ENCODE measurements at places on chromosomes 1 and 21.
A peak's percentile ranks its signal among the peaks of the same experiment; 100 is the strongest.

DNA sequence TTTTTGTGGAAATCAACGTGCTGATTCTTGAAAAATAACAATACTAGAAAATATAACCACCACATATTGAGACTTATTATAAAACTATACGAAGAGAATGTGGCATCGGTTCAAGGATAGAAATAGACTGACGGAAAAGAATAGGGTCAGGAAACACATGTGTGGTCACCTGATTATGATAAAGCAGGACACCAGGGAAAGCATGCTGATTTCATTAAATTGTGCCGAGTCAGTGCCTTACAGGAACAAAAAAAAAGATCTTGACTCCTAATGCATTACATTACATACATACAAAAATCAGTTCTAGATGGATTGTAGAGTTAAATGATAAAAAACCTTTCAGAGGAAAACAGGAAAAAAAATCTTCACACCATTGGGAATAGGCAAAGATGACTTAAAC, 43.5 kb upstream of the SERPINC1 start:
- no peak for DNase-seq

DNA sequence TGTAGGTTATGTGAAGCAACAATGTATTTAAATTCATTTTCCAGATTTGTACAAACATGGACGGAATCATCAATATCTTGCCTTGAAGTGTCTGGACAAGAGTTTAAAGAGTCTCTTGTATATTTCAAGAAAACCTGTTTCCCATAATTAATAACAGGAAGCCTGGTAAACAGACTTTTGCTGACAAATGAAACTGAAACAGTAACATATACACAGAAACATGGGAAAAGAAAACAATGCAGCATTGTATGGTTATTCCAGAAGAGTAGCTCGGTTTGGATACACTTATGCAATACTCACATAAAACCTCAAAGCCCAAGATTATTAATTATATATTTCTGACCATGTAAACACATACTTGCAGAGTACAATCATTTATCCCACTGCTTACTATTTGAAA, 265.5 kb downstream of the PTPRC start:
- no peak for DNase-seq

DNA sequence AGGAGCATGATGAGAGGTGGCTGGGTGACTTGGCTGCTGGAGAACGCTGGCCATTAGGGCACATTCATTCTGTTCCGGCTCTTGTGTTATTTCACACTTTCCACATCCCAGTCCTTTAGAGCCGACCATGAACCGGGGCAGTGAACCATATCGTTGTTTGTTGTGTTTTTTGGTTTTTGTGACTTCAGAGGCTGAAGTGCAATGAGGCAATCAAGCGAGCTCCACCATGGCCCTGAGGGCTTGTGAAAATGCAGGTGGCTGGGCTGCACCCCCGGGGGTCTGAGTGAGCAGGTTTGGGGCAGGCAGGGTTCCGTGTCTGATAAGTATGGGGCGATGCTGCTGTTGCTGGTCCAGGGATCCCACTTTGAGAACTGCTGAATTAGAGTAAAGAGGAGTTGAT, 23.7 kb downstream of the ABCG1 start:
- DNase-seq: no peak

GRCh38 chr1:202134645-202135172, 9.8 kb downstream of the ARL8A start:
- DNase-seq: no peak

DNA sequence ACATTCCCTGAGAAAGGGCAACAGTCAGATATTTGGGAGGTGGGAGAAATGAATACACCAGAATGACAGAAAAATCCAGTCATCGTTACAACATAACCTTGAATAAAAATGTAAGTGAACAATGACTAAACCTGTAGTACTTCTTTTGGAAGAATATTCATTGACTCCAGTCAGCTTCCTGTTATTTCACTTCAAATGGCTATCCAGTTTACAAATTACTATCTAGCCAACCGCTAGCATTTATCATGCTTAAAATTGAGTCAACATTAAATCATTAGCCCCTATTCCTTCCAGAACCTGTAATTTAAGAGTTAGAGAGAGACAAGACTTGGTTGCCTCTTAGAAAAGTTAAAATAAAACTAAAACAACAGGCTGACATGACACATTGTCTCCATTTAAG, 33.6 kb downstream of the WLS start:
- DNase-seq: no peak

GRCh38 chr1:46174448-46175231, at the start of gene TSPAN1:
Gene TSPAN1, plus strand, starts transcription at chr1:46175087. Its CDS starts 6,021 bp downstream, at chr1:46181108.
- no peak for DNase-seq

GRCh38 chr1:192724670-192725069, 84.2 kb upstream of the RGS2 start:
- DNase-seq: no peak

DNA sequence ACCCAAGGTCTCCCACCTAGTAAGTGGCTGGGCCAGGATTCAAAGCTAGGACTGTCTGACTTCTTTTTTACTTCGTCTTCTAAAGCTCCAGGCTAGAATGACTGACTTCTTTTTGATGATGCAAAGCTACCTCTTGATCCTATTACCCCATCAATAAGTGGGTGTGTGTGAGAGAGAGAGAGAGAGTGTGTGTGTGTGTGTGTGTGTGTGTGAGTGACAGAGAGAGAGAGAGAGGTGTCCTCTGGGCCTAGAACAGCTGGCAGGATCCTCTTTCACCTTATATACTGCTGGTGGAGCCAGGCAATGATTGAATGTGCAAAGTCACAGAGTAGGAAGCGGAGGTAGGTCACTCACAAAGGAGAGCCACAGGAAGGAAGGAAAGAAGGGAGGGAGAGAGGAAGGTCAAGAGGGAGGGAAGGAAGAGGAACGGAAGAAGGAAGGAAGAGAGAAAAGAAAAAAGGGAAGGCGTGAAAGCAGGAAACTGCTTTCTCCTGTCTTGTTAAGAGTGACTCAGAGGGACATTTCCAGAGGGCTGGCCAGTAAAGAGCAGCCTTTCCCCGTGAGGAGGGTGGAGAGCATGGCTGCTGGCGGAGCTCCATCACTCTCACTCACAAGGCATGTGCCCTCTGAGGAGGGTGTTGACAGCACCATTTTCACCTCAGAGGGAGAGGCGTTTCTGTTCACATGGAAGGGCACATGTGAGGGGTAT, 68.9 kb downstream of the CDC7 start:
- no peak for DNase-seq

DNA sequence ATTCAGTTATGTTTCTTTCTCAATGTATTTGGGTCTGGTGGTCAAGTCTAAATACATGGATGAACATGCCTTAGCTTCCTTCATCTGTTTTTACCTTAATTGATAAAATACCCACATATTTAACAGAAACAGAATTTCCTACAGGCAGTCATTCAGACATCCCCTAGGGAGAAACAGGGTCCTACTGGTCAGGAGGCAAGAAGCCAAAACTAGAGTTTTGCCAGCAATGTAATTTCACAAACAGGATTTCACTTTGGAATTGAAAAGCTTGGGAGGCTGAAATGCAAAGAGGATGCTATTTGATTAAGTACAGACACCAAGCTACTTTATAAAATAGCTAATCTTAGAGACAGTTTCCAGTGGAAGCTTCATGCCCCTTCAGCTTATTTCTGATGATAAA, 224.2 kb downstream of the SIPA1L2 start:
- no peak for DNase-seq

DNA sequence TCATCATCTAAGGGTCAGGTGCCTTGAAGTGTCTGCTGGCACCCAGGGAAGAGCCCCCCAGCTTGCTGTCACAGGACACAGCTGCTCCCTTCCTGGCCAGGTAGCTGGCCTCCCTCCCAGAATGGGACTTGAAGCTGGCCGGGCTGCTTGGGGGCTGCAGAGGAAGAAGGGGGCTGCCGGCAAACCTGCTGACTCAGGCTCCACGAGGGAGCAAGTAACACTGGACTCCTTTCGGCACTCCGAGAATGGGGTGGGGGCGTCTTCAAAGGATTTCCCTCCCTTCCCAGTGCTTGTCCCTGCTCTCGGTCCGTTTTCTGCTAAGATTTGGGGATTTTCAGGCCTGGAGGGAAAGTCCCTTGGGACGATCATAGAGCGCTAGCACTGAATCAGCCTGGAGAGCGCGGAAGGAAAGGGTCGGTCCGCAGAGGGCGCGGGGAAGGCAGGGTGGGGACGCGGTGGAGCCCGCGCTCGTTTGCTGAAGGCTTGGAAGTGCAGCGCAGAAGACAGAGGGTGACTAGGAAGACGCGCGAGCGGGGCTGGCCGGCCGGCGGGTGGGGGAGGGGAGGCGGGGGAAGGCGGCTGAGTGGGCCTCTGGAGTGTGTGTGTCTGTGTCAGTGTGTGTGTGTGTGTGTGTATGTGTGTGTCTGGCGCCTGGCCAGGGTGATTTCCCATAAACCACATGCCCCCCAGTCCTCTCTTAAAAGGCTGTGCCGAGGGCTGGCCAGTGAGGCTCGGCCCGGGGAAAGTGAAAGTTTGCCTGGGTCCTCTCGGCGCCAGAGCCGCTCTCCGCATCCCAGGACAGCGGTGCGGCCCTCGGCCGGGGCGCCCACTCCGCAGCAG, at the start of gene CSF1:
TSS of gene CSF1 (plus strand) at position 727 of the 840 bp plus-strand sequence. CDS start 175 bp downstream, outside the sequence.
- DNase-seq: peak; percentile 48

DNA sequence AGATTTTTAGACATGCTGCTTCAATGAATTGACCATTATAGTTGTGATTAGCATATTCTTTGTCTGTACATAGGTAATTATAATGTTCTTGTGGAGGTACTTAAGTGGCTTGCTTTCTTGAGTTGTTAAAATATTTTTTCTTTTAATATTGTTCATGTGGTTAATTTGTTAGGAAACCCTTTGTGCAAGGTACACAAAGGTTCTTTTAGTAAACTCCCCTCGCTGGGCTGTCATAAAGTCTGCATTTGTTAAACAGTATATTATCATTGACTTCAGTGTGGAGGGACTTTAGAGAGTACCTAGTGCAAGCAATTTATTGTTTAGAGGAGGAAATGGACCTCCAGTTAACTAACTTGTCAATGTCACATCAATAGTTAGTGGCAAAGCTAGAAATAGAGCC, 52.5 kb downstream of the DISP1 start:
- no peak for DNase-seq

DNA sequence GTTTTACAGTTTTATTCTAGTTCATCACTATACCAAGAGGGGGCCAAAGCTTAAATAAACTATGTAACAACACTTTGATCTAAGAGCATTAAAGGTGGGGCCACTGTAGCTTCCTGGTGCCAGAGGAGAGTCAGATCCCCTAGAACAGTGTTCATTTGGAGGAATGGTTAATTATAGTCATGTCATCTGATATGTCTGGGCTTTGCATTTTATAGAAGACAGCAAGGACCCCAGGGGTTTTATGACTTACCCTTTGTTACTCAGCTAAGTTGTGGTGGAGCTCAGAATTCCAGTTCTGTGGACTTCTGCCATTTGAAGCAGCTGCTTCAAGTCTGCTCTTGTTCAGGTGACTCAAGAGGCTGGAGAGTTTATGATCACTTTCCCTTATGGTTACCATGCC, 16.7 kb downstream of the KDM4A start:
- DNase-seq: no peak

DNA sequence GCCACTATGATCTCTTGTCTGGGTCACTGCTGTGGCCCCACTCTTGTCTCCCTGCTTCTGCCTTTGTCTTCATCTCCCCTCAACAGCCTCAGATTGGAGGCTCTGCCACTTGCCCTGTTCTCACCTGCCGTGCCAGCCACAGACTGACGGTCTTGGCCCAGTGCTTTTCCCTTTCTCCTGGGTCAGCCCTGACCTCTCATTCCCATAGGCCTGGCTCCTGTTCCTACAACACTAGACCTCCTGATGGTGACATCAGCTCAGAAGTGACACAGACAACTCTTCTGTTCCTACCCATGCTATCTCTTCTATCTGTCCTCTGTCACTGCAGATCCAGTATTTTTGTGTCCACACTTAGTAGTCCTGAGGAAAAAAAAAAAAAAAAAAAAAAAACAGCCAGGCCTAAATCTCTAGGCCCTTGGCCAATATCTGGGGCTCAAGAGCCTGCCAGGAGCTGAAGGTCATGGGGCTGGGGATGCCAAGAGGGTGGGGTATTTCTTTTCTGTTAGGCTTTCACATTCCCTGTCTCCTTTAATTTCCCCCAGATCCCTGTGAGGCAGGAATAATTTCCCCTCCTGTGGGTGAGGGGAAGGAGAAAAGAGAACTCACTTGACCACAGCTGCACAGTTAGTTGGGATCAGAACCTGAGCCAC, 42.0 kb upstream of the FOXO6 start:
- no peak for DNase-seq

GRCh38 chr1:47440599-47441081, 2.8 kb downstream of the FOXD2 start:
- no peak for DNase-seq

- DNase-seq: no peak
These were observed 25.6 kb downstream of the UCHL5 start for GRCh38 chr1:193033610-193034009.

- no peak for DNase-seq
These were observed 22.4 kb downstream of the CFHR4 start for GRCh38 chr1:196910215-196910614.

DNA sequence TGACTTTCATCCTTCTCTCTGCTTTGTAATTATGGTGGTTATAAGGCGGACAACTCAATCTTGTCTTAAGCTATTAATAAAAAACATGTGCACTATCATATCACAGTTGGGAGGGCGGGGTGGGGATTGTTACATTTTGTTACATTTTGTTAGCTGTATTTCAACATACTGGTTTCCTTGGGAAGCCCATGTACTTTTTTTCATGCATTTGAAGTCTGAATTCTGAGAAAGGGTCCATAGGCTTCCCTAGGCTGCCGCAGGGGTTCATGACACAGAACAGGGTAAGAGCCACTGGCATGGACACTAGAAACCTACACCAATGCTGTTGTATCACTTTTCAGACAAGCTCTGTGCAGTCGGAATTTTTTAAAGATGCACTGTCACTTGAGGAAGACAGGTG, 178.8 kb downstream of the ETS2 start:
- no peak for DNase-seq

- no peak for DNase-seq
These were observed 4.7 kb upstream of the PADI1 start for GRCh38 chr1:17200246-17200645.

GRCh38 chr21:17732306-17732705, 86.8 kb downstream of the C21orf91 start:
- DNase-seq: no peak

DNA sequence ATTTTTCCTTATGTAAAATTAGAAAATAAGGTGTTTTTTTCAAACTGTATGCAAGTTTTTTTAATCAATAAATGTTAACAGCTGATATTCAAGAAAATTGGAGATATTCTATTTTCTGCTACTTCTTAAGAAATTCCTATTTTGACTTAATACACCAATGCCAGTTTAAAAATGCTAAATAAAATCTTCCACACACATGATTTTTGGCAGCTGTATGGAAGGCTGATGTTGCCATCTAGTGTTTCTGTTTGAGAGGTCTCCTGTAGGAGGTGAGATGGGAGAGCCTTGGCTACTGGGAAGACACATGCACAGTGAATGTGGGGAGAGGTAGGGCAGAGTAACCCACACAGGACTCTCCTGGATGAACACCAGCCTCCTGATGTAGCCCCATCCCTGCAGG, 29.2 kb upstream of the OR2B11 start:
- peak; percentile 28 for DNase-seq
